ENCODE measurements at places on chromosomes 11 and 22.

GRCh38 chr11:86176165-86176884 lies 68.2 kb upstream of the EED start:
- DNase-seq = no peak

DNA sequence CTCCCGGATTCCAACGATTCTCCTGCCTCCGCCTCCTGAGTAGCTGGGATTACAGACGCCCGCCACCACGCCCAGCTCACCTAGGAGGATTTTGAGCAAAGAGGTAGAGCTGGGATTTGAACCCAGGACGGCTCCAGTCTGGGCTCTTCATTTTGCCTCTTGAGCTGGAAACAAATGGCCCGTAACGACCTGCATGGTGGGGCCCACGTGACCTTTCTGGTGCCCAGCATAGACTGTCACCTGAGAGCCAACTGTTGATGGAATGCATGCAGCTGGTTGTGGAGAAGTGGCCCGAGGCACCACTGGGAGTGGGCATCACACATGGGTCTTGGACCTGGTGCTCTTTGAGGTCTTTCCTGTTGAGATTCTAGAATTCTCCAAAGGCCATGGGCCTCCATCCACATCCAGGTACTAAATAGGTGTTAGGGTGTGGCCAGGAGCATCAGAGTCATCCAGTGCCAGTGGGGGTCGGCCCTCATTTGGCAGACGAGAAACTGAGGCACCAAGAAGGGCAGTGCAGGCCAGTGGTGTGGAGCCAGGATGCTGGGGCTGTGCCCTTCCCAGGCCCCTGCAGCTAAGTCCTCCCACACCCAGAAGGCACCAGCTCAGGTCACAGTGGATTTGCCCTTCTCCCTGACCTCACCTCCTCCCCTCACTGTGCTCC lies 3.9 kb downstream of the ATF4 start:
- peak; percentile 41 for DNase-seq

GRCh38 chr11:121351083-121351630 lies 58.6 kb downstream of the SC5D start:
- no peak for DNase-seq

DNA sequence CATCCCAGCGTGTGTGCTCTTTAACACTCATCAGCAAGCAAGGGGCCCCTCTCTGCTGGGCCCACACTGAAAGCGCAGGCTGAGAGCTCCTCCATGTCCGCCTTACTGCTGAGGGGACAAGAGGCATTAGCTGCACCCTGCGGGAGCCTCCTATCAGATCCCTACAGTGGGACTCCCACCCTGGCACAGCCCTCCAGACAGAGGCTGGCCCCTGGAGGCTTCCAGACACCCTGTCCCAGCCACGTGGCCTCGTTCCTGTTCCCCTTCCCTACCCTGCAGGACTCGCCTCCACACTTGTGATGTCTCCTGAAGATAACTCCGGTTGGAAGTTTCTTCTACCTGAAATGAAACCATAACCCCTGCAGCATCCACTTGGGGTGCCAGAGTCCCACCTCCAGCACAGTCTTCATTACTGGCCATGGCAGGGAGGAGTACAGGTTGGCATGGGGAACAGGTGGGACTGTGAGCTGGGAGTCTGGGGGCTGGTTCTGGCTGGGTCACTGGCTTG lies 5.0 kb upstream of the SH3BP1 start:
- DNase-seq = no peak

- no peak for DNase-seq
Measured at GRCh38 chr22:40363059-40363458, 7.3 kb upstream of the SGSM3 start.

DNA sequence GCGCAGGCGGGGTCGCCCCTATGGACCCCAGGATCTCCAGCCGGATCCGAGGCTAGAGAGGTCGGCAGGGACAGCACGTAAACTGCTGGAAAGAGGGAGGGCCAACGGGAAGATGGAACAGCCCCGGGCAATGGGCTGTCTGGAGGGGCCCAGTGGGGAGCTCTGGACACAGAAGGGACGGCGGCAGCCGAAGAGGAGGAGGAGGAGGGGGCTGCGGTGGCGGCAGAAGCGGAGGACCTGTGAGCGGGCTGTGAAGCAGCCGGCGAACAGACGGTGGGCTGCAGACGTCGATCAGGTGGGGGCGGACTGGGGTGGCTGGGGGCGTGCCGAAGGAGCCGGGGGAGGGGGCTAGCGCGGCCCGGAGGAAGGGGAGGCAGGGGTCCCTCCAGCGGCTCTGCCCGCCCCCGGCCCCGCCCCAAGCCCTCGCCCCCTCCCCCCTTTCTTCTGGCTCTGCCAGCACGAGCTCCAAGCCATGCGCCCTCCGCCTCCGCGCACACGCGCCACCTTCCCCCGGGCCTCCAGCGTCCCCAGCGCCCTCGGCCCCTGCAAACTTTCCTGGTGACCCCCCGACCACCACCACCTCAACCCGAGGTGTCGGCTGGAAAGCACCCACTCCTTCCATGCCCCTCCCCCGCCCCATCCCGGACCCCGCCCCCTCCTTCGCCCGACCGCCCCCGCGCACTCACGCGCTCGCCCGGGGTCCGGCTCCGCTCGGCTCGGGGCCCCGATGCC lies 432 bp downstream of the TNKS1BP1 start:
- peak; percentile 37 for DNase-seq

GRCh38 chr22:46449974-46450745 lies 87.3 kb downstream of the CELSR1 start:
- no peak for DNase-seq

- DNase-seq = no peak
Measured at GRCh38 chr11:67397986-67398660, 3.5 kb downstream of the PPP1CA start.

DNA sequence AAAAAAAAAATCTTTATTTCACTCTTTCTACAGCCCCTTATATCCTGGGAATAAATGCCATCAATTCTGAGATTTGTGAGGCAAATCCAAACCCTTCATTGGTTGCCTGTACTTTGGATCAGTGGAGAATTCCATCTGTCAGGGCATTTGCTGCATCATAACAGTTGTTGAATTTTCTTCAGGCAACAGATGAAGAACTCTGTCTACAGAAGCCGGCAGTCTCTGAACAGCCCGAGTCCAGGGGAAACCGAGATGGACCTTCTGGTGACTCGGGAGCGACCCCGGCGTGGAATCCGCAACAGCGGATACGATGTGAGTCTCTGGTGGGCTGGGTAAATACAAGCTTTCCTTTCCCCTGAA lies 82.3 kb downstream of the C11orf91 start:
- DNase-seq = no peak

- DNase-seq = no peak
Measured at GRCh38 chr11:112942966-112943643, 18.1 kb upstream of the NCAM1 start.

- DNase-seq = no peak
Measured at GRCh38 chr11:72580642-72580950, 93.6 kb downstream of the PDE2A start.

GRCh38 chr22:32426881-32427280 lies 14.8 kb upstream of the RTCB start:
- no peak for DNase-seq

- no peak for DNase-seq
Measured at GRCh38 chr11:371051-371450, 1.8 kb downstream of the B4GALNT4 start.

DNA sequence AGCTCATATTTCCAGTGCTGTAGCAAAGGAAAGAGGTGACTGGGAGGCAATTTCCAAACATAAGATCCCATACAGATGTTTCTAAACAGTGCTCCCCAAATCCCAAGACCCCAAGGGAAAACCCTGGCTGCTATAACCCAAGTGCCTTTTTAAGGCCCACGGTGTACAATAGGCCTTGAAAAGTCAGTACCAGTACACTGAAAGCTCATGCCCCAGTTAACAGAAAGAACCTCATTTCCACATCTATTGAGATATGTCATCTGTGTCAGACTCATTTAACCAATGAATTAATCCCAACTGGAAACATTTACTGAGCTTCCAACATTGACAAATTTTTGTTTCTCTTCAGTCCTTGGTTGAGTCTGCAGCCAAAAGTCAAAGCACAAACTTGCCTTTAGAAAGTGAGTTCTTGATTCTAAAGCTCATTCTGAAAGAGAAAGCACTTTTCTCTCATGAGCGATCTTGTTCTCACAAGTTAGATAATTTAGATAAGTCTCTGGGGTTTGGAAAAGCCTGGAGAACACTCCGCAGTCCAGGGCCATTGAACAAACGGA lies 239.8 kb upstream of the ARHGAP20 start:
- DNase-seq = no peak

All from DMS53 (cell line).